ENCODE measurements at places on chromosomes 12 and 14.

DNA sequence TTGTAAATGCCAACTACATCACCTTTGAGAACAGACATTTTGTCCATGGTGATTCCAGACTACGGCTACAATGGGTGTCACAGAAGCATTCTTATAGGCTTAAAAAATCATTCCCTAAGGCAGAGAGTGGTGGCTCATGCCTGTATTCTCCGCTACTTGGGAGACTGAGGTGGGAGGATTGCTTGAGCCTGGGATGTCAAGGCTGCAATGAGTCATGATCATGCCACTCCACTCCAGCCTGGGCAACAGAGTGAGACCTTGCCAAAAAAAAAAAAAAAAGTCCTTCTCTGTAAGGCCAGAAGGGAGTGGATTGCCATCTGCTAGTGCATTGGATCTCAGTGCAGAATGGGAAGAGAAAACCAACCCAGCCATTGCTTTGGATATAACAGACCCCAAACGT lies 522.5 kb downstream of the VRK1 start:
- no peak for DNase-seq

- DNase-seq, result no peak
Measured at GRCh38 chr14:92923744-92924103, 774 bp downstream of the CHGA start.

- no peak for DNase-seq
Measured at GRCh38 chr14:23447361-23448350, 12.2 kb upstream of the MYH7 start.

DNA sequence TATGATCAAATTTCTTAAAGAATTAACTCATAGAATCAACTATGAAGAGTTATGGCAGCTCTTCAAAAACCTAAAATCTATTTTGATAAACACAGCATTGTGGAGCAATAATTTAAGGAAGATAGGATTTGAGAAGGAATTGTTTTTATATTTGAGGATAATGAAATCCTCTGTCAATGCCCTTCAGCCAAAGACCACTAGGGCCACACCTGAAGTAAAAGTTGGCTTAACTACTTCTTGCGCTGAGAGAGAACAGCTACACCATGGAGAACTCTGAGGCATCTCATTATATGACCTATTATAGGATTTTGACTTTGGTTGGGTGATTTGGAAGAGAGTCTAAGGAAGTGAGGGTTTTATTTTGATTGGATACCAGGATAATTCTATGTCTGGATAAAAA lies 237.2 kb downstream of the TMTC2 start:
- no peak for DNase-seq

- DNase-seq, result peak; percentile 55
Measured at GRCh38 chr14:68124979-68125731, 305.6 kb downstream of the RAD51B start.

GRCh38 chr12:108234158-108234557 lies 105.0 kb downstream of the CMKLR1 start:
- no peak for DNase-seq

GRCh38 chr12:125149160-125150108 lies 84.2 kb downstream of the AACS start:
- no peak for DNase-seq

- DNase-seq, result peak; percentile 14
Measured at GRCh38 chr14:57317248-57317833, 48.6 kb downstream of the AP5M1 start.

- no peak for DNase-seq
Measured at GRCh38 chr14:99600232-99600888, 3.6 kb downstream of the CCDC85C start.

DNA sequence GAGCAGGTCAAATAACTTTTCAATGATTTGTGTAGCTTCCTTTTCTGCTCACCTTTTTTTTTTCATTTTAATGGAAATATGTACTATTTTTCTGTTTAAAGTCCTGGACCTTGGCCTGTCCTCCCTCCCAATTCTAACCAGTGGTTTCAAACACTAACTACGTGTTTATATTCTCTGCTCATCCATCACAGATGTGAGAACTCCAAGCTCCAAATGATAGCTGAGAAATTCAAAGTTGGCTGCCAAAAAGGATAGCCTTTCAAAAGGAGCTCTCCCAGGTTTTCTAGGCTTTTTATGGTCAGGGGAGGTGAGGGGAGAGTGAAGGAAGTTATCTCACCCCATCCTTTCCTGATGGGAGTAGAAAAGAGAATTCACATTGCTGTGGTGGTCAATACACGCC lies 486.0 kb upstream of the TBX3 start:
- no peak for DNase-seq

Data from GM04503 (cell line).